ENCODE measurements at places on chromosomes 3 and 15.

DNA sequence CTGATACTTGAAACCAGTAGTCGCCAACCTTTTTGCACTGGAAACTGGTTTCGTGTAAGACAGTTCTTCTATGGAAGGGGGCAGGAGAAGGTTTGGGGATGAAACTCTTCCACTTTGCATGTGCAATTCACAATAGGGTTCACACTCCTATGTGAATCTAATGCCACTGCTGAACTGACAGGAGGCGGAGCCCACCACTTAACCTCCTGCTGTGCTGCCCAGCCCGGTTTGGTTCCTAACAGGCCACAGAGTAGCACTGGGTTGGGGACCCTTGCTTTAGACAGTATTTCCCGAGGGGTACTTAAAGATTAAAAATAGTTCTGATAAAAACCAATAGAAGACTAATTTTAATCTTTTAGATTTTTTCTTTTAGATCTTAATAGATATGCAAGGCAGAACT, 11.1 kb downstream of the TFG start:
- no peak for DNase-seq

- no peak for DNase-seq
Observed at GRCh38 chr3:45771166-45771775, 25.1 kb downstream of the SLC6A20 start.

- no peak for DNase-seq
Observed at GRCh38 chr15:72774696-72775383, 8.7 kb downstream of the ADPGK start.

GRCh38 chr3:75001330-75001729, 386.9 kb upstream of the CNTN3 start:
- no peak for DNase-seq

DNA sequence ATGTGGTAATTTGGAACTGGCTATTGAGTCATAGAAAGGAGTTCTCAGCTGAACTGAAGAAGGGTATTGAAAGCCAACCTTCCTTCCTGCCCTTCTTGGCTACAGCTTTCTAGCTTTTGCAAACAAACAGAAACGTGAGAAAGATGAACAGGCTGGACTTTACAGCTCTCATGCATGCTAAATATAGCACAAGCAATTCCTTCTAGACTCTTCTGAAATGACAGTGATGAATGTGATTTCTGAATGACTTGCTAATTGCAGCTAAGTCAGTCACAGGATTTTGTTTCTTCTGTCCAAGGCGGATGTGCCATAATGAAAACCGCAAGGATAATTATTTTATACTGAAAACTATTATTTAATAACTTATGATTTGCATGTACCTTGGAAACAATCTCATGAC, 36.3 kb downstream of the BCHE start:
- DNase-seq = peak; percentile 5

DNA sequence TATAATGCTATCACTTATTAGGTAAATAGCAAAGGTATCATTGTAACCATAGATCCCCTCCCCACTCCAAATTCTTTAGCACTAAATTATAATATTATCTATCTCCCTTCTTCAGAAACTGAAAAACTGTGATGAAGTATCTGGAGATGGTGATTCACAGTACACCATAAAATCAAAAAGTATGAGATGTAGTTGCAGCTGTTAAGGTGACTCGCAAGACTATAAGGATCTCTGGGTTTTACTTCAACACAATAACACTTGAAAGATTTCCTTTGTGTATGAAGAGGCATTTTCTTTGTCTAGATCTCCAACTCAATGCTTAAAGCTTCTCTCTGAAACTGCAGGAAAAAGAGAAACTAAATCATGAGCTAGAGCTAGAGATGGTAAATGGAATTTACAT, 46.9 kb downstream of the IFT57 start:
- DNase-seq = peak; percentile 31

- peak; percentile 86 for DNase-seq
Observed at GRCh38 chr15:98888820-98889479, 118.6 kb downstream of the PGPEP1L start.

GRCh38 chr3:74789111-74789510, 174.7 kb upstream of the CNTN3 start:
- no peak for DNase-seq

DNA sequence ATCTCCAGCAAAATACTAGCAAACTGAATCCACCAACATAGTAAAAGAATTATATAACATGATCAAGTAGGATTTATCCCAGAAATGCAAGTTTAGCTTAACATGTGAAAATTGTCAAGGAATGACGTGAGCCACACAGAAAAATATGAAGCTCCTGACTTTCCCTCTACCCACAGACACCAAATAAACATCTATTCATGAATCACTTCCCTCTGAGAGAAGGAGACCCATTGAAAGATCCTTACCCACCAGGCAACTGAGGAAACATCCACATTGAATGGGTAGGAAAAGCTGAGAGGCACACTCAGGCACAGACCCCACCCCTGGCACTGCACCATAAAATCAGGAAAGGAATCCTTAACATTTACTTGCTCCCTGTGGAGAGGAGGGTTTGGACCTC, 102.2 kb upstream of the MANF start:
- DNase-seq = peak; percentile 81

- peak; percentile 69 for DNase-seq
Observed at GRCh38 chr15:39920510-39921273, 626 bp upstream of the GPR176 start.

DNA sequence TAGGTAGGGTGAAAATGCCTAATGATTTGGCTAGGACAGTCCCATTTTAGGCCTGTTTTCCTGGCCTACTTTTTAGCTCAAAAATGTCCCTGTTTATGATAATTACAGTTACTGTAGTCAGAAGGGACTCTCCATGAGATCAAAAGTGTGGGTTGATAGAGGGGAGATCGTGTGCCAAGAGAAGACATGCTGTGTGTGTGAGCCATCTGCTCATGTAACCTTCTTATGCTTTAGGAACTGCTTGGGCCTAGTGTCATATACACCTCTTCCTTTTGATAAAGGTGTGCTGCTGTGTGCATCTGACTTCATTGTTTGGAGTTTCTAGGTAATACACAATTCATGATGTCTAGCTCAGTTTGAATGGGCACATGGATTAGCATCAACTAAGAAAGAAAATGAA, 786.5 kb downstream of the PDCD6IP start:
- DNase-seq = no peak

DNA sequence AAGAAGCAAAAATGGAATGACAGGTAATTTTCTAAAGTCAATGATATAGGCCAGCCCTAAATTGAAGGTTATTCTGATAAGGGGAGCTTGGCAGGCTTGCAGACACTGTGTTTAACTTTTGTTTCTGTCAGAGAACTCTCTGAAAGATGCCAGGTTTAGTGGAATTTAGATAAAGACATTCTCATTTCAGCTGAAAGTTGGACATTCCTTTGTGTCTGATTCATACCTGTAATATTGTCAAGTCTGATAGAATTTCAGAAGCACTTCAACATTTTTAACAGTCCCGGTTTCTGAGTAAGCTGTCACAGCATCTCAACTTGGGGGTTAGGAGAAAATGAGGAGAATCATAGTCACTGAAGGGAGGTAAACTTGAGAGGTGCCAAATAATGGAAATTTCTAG, 84.0 kb downstream of the DIPK2A start:
- peak; percentile 73 for DNase-seq

GRCh38 chr3:149153402-149153801, 24.0 kb downstream of the HPS3 start:
- no peak for DNase-seq

GRCh38 chr3:25046911-25047771, 380.9 kb upstream of the RARB start:
- DNase-seq = no peak

DNA sequence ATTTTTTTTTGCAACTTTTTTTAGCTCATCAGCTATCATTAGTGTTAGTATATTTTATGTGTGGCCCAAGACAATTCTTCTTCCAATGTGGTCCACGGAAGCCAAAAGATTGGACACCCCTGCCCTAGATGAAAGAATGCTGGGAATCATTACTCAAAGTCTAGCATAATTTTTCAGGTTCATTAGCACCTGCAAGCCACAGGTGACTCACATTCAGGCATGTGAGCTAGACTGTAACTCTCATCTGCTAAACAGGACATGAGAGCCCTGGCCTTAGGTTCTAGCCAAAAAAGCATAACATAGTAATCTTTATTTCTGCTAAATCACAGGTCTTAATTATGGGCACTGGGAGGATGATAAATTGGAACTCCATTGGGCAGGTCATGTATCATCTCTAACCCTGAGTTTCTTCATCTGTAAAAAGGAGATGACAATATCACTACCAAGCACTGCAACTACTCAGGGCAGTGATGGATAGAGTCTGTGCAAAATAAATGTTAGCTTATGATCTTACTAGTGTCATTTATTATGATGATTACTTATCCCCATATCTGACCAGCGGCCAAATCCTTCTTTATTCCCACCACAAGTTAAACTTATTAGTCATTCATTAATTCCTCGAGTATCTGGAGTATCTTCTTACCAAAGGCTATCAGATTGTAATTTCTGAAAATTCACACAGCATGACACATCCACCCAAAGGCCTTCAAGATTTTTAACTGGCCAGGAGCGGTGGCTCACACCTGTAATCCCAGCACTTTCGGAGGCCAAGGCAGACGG, 125.0 kb downstream of the PLD1 start:
- DNase-seq = peak; percentile 78

DNA sequence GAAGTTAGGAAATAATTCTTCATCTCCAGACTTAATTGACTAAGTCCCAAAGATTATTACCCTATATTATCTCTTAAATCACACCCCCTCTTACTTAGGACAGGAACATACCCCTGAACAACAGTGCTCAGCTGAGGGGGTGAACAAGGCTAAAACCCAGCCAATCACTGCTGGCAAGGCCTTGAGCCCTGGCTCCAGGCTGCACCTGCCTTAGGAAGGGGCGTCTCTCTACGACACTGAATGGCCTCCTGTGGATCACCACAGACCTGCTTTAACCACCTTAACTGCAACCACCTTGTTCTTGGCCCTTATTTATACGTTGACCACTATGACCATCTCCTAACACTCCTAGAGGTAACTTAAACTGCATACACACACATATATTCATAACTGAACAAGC, 267.4 kb upstream of the THBS1 start:
- DNase-seq = no peak

DNA sequence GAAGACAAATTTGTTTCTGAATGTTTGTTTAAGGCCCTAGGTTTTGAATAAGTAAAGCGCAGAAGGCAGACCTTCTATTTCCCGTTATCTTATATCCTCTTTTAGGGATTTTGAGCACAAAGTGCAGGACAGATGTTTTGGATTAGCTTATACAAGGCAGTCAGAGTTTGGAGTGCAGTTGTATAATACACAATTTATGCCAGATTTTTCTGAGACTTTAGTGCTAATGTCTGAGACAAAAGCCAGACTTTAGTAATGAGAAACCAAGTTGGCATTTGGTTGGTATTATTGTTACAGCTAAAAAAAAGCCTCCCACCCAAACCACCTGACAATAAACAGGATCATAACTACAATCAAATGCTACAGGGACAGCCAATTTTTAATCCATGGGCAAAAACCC, 309.9 kb upstream of the SATB1 start:
- no peak for DNase-seq

DNA sequence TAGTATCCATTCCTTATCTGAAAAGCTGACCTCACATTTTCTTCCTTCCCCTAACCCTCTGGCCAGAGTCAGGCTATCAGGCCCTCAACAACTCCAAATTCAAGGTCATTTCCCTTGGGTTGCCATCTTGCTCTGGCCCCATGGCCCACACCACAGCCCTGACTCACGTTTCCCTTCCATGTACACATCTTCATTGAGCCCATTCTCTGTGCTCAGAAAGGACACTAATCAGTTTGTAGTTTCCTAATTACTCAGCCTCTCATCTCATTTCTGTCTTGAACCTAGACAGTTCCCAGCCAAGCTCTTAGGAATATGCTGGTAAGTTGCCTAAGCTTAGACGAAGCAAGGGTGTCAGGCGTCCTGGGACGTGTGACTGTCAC, 14.9 kb downstream of the TGM5 start:
- no peak for DNase-seq

DNA sequence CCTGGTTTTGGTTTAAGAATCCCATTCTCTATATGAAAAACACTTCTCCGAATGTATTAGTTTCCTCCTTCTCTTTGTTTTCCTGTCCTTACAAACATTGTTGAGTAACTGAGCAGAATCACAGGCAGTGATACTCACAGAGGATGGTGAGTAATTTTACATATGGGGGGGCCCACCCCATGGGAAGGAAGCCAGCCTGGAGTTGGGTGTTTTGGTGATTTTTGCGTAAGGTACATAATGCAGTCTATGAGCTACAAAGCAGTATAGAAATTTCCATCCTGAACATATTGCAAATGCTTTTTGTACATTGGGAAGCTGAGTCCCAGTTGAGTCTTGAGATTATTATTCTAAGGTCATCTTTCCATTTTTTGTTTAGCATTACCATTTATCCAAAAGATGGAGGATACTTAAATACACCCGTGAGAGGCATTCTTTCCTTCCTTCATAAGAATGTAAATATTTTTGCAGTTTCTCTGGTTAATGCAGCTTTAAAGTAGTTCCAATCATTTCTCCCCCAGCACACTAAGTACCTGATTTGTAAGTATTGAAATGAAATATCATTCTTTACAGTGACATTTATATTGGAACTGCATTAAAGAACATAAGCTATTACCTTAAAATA, 476.8 kb downstream of the AGBL1 start:
- no peak for DNase-seq

GRCh38 chr3:54443561-54444161, 321.3 kb downstream of the CACNA2D3 start:
- DNase-seq = peak; percentile 10

GRCh38 chr3:13782501-13782900, 97.4 kb downstream of the WNT7A start:
- no peak for DNase-seq

GRCh38 chr3:98977520-98977919, 76.0 kb upstream of the DCBLD2 start:
- DNase-seq = peak; percentile 99

GRCh38 chr3:142180761-142181362, 31.5 kb upstream of the TFDP2 start:
- peak; percentile 9 for DNase-seq

DNA sequence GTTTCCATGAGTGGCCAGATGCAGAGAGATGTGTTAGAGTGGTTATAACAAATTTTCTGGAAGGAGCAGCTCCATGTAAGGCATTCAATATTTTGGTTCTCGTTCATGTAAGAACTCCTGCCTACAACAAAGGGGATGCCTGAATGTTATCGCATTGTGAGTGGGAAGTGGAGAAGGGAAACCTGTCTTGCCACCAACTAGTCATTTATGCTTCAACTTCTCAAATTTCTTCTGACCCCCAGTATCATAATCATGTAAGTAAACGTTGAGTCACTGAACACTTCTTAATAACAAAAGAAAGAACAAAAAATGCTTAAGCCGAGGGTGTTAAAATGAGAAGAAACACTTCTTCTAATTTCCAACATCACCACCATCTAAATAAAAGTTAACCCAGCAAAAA, 62.0 kb upstream of the MRPL3 start:
- DNase-seq = no peak

DNA sequence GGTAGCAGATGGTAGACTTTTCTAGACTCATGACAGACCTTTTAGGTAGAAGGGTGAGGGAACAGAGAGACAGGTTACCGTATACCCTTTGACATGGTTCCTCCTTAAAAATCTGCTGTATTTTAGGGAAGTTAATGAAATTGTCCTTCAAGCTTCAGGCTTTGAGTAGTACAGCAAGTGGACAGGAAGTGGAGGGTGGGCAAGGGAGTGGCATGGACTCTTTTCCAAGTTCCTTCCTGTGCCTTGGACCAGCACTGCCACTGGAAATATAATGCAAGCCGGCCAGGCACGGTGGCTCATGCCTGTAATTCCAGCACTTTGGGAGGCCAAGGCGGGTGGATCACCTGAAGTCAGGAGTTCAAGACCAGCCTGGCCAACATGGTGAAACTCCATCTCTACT, 156.1 kb upstream of the LRRFIP2 start:
- no peak for DNase-seq
